ENCODE measurements at places on chromosomes 12 and 14.

GRCh38 chr12:120862664-120863063 is 41.5 kb downstream of the SPPL3 start:
- H3K4me1 ChIP-seq, result peaks cover 8% of the 10 kb centered on the region
- peaks cover 11% of the 10 kb centered on the region for H3K36me3 ChIP-seq
- H3K4me3 ChIP-seq, result no peak overlapping the region
- H3K27ac ChIP-seq, result no peak overlapping the region
- DNase-seq, result no peak

- H3K36me3 ChIP-seq, result no peaks in the 10 kb centered on the region
- no peaks in the 10 kb centered on the region for H3K4me1 ChIP-seq
- H3K4me3 ChIP-seq, result no peak overlapping the region
- peaks cover 2% of the 10 kb centered on the region for H3K27me3 ChIP-seq
Observed at GRCh38 chr12:58189893-58190292, 248.5 kb downstream of the ATP23 start.

GRCh38 chr12:92402415-92402814 is 256.8 kb upstream of the BTG1 start:
- H3K4me3 ChIP-seq, result no peak overlapping the region
- peaks cover 76% of the 10 kb centered on the region for H3K4me1 ChIP-seq
- no peak for DNase-seq

DNA sequence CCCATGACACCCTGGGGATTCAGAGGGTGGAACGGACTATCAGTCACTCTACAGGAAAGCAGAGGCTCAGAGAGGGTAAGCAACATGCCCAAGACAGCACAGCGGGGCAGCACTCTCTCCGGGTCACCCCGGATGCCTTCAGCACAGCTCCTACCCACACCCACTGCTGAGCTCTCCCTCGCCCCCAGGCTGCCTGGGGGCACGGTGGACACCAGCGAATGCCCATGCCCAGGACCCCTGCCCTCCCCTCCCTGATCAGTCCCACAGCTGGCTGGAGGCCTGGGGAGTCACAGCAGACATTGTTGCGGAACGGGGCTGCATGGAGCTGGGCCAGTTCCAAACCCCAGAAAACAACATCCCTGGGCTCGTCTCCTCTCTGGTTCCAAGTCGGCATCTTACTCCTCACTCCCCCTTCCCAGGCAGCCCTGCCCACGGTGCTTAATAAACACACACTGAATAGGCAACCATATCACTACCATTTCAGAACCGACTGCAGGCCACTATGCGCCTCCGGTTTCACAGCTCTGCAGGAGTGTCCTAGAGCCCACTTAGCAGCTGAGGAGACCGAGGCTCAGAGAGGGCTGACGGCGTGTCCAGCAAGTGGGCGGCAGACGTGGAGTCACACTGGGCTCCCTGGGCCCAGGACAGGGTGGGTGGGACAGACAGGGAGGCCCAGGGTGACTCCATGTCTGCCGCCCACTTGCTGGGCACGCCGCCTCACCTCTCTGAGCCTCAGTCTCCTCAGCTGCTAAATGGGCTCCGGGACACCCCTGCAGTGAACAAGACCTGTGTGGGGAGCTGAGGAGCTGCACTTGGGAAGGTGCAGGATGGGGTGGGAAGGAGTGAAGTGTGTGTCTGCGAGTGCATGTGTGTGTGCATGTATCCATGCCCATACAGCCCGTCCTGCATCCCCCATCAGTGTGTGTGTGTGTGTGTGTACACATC is 27.0 kb downstream of the CCDC85C start:
- no peaks in the 10 kb centered on the region for H3K4me1 ChIP-seq
- H3K27ac ChIP-seq, result no peak overlapping the region
- no peak for DNase-seq

GRCh38 chr12:119432949-119433348 is 98.4 kb downstream of the CCDC60 start:
- H3K27ac ChIP-seq, result no peak overlapping the region
- H3K36me3 ChIP-seq, result no peaks in the 10 kb centered on the region
- no peaks in the 10 kb centered on the region for H3K27me3 ChIP-seq
- no peak for DNase-seq
- no peak overlapping the region for H3K4me3 ChIP-seq

DNA sequence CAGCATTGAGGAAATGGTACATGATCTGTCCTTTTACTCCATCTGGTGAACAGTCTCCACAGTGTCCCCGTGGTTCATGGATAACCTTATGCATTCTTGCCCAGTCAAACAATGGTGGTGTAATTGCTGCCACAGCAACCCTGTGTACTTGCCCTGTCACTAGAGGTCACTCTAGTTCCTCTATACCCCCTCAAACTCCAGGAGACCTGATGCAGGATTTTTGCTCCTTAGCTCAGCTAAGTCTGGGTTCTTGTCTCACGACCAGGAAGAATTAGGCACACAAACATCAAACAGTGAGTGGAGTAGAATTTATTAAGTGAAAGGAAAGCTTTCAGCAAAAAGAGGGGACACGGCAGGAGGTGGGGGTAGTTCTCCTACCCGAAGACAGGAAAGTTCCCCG is 24.7 kb upstream of the EEA1 start:
- no peak overlapping the region for H3K27ac ChIP-seq
- no peaks in the 10 kb centered on the region for H3K4me1 ChIP-seq
- no peak overlapping the region for H3K4me3 ChIP-seq

- peaks cover 31% of the 10 kb centered on the region for H3K36me3 ChIP-seq
- peaks cover 31% of the 10 kb centered on the region for H3K4me1 ChIP-seq
- peak overlapping the region; percentile 92 for H3K4me3 ChIP-seq
- no peak for DNase-seq
Observed at GRCh38 chr12:98646294-98647090, 1.4 kb downstream of the APAF1 start.

- H3K4me3 ChIP-seq, result no peak overlapping the region
- no peaks in the 10 kb centered on the region for H3K36me3 ChIP-seq
- DNase-seq, result no peak
- peaks cover 7% of the 10 kb centered on the region for H3K27me3 ChIP-seq
- no peak overlapping the region for H3K27ac ChIP-seq
Observed at GRCh38 chr14:90811641-90812040, 4.6 kb downstream of the TTC7B start.

DNA sequence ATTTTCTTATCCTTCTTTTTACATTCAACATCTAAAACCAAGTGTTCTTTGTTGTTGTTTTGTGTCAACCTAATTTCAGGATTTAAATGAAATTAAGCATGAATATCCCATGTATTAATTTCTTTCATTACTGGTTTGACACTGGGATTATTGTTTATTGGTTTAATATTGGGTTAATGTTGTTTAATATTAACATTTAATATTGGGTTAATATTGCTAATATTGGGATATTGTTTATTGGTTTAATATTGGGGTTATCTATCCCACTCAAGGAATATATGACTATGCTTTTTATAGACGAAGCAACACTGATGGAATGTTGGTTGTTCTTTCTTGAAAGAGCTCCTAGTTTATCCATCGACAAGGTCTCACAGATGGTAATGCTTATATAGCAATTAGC is 45.9 kb downstream of the TMPRSS12 start:
- H3K27me3 ChIP-seq, result no peaks in the 10 kb centered on the region
- no peak overlapping the region for H3K27ac ChIP-seq
- no peak for DNase-seq

GRCh38 chr14:63388766-63389431 is 70.2 kb upstream of the GPHB5 start:
- H3K36me3 ChIP-seq, result peaks cover 28% of the 10 kb centered on the region
- H3K27me3 ChIP-seq, result no peaks in the 10 kb centered on the region
- H3K27ac ChIP-seq, result peak overlapping the region; percentile 59
- DNase-seq, result peak; percentile 78

- no peaks in the 10 kb centered on the region for H3K27me3 ChIP-seq
- DNase-seq, result no peak
- H3K36me3 ChIP-seq, result no peaks in the 10 kb centered on the region
- no peak overlapping the region for H3K4me3 ChIP-seq
Observed at GRCh38 chr14:22420598-22421186, 168.3 kb downstream of the DAD1 start.

DNA sequence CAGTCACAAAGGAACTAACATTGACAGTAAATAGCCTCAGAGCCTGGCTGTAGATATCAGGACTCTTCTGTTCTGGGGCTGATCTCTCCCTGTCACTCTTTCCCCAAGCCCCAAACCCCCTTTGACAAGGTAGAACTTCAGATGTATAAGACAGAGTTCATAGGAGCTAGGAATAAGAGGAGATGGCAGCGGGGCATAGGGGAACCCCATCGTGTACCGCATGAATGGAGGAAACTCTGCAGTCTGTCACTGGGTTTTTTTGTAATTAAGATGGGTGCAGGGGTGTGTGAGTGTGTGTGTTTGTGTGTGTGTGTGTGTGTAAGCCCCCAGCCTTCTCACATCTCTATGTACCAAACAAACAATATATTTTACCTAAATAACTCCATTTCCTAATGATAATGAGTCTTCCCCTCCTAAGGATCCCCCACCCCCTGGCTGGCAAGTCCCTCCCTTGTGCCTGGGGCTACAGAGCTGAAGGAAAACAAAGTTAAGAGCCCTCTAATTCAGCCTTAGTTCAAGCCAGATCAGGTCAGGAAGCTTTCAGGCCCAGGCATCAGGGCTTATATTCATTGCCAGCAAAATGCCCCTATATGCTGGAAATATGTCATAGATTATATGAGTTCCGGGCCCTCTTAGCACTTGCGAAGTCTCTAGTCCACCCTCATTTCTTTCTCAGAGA is 9.1 kb upstream of the HOXC4 start:
- H3K4me1 ChIP-seq, result peaks cover 13% of the 10 kb centered on the region
- peaks cover 92% of the 10 kb centered on the region for H3K27me3 ChIP-seq
- no peak overlapping the region for H3K27ac ChIP-seq
- H3K36me3 ChIP-seq, result peaks cover 2% of the 10 kb centered on the region
- DNase-seq, result no peak
- no peak overlapping the region for H3K4me3 ChIP-seq

DNA sequence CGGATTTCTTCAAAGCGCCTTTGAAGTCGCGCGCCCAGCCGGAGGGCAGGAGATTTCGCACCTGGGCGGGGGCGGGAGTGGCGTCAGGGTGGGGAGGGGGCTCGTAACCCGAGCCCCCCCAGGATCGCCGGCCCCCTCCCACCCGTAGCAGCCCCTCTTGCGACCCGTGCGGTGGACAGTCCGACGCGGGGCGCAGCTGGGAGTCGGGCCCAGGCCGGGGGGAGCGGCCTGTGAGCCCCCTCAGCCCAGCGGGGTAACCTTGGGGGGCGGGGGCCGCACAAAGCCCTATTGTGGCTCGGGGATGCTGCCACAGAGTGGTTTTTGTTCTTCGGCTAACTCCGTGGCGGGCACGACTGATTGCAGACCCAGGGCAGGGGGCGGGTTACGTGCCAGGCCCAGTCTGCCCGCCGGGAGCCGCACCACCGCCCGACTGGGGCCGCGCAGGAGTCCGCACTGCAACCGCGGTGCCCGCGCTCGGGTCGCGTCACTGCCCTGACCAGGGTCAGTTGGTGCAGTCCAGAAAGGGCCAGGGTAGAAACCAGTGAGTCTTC is 4.2 kb upstream of the AAAS start:
- H3K36me3 ChIP-seq, result no peaks in the 10 kb centered on the region
- peaks cover 29% of the 10 kb centered on the region for H3K4me1 ChIP-seq
- peak; percentile 49 for DNase-seq
- peaks cover 17% of the 10 kb centered on the region for H3K27me3 ChIP-seq
- peak overlapping the region; percentile 66 for H3K27ac ChIP-seq

DNA sequence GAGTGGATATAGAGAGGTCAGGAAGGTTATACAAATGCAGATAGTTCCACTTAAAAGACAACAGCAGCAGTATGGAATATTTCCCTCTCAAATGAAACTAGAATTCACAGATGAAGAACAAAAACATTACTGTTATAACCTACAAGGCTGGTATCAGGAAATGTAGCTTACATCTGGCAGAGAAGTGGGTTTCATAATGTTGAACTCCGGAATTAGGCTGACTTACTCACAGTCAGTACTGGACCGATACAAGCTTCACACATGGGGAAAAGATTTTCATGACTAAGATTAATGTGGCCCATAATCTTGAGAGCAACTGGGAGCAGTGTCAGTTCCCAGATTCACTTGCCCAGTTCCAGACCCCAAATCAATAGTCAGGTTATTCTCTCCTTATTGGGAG is 353.9 kb downstream of the DUSP6 start:
- no peaks in the 10 kb centered on the region for H3K36me3 ChIP-seq
- no peak for DNase-seq
- H3K27me3 ChIP-seq, result peaks cover 23% of the 10 kb centered on the region
- H3K27ac ChIP-seq, result no peak overlapping the region

DNA sequence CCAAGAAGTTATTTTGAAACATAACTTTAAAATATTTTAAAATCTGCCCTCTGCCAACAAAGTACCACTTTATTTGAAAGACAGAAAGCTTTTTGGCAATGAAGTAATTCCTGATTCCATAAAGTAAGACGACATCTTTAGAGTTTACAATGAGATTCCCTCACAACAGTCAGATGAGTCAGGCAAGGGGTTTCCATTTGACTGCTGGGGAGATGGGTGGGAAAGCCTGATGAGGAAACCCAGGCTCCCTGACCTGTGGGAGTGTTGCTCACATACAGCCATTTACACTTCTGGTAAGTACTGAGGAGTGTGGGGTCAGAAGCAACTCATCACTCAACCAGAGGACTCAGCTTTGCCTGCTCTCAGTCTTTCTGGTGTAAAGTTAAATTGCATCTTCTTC is 10.2 kb downstream of the KITLG start:
- no peak for DNase-seq
- no peaks in the 10 kb centered on the region for H3K36me3 ChIP-seq
- H3K27me3 ChIP-seq, result peaks cover 2% of the 10 kb centered on the region
- no peak overlapping the region for H3K27ac ChIP-seq

GRCh38 chr14:55248411-55248810 is 22.8 kb upstream of the FBXO34 start:
- no peak overlapping the region for H3K27ac ChIP-seq
- H3K4me1 ChIP-seq, result no peaks in the 10 kb centered on the region
- peaks cover 29% of the 10 kb centered on the region for H3K27me3 ChIP-seq
- H3K4me3 ChIP-seq, result no peak overlapping the region
- H3K36me3 ChIP-seq, result no peaks in the 10 kb centered on the region

GRCh38 chr12:3247629-3248161 is 170.5 kb downstream of the TSPAN9 start:
- no peak overlapping the region for H3K27ac ChIP-seq
- peaks cover 8% of the 10 kb centered on the region for H3K27me3 ChIP-seq
- peaks cover 6% of the 10 kb centered on the region for H3K4me1 ChIP-seq
- no peak for DNase-seq
- H3K4me3 ChIP-seq, result no peak overlapping the region
